ENCODE measurements at places on chromosomes 1 and 21.

GRCh38 chr1:119116725-119117124 lies 23.7 kb downstream of the WARS2 start:
- DNase-seq = no peak

GRCh38 chr1:208923946-208924720 lies 659.4 kb upstream of the CAMK1G start:
- no peak for DNase-seq

GRCh38 chr1:21517660-21518480 lies 8.6 kb downstream of the ALPL start:
- no peak for DNase-seq

DNA sequence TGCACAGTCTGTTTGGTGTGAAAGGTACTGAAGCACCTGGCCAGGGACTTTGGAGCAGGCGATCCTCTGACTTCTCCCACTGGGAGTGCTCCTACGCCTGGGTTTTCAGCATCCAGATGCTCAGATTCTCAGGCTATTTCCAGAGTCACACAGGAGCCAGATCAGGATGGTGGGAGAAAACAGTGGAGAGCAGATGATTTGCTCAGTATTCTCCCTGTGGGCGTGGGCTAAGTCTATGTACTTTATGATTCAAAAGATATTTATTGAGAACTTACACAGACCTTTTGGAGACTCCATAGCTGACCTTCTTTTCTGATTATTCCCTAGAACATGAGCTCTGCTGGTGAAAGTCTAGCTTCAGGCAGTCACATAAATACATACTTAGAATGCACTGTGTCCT lies 134.6 kb downstream of the TENT5C start:
- DNase-seq = no peak

DNA sequence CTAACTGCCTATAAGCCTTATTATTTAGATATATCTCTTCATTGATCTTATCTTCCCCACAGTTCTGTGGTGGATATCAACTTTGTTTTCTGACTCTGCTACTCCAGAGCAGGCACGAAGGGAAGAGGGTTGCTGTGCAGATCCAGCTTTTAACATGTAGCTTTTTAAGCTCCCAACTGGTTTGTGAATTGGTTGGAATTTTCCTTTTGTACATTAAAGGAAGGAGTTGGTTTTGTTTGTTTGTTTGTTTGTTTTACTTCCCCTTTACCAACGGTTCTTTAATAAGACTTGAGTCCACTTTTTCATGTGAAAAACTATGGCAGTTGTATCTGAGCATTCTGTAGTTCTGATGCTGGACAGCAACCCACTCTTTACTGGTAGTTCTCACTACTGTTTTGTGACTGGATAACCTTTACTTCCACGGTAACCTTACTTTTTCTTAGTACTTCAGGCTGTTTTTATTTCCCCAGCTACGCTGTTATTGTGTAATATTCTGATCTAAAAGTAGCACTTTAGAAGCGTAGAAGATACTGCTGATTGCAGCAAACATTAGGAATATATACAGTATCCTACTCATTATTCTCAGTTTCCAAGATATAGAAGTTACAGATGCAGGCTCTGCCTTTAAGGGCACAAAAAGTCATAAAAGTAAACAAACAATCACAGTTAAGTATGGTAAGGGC lies 1.6 kb downstream of the GNPAT start:
- DNase-seq = no peak
